ENCODE measurements at places on chromosomes 13 and 19. TPM values are rescaled to one million over a fixed set of nuclear protein-coding genes. Genes with fewer than 3 reads are reported as not detected.

- no peak for DNase-seq
Measured at GRCh38 chr13:51858433-51859247, 3.1 kb upstream of the CCDC70 start.

ERFL gene
- not detected for total RNA-seq

DNA sequence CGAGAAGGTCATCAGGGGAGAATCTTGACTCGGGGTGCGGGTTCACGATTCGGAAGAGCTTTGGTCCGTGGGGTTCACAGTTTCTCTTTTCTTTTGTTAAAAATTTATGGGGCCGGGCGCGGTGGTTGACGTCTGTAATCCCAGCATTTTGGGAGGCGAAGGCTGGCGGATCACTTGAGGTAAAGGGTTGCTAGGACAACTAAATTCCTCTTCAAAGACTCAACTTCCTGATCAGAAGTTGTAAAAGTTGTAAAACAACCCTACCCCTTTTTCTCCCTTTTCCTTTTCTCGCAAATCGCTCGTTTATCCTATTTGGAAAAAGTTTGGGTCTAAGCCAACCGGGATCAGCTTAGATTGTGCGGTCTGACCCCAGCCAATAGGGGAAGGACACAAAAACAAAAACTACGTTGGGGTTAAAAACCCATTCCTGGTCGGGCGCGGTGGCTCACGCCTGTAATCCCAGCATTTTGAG is 673 bp downstream of the ZNF486 start:
- no peak for DNase-seq

- peak; percentile 66 for DNase-seq
Measured at GRCh38 chr19:3950871-3951861, 18.3 kb downstream of the NMRK2 start.

AMER2 gene
- not detected for total RNA-seq
